Endodermal cell (in vitro differentiated cells): ENCODE measurements at places on chromosomes 3 and 15.

- peak; percentile 41 for DNase-seq
Observed at GRCh38 chr3:43025423-43025822, 46.3 kb downstream of the GASK1A start.

GRCh38 chr3:151391720-151392119 is 7.2 kb upstream of the P2RY12 start:
- DNase-seq, result no peak

DNA sequence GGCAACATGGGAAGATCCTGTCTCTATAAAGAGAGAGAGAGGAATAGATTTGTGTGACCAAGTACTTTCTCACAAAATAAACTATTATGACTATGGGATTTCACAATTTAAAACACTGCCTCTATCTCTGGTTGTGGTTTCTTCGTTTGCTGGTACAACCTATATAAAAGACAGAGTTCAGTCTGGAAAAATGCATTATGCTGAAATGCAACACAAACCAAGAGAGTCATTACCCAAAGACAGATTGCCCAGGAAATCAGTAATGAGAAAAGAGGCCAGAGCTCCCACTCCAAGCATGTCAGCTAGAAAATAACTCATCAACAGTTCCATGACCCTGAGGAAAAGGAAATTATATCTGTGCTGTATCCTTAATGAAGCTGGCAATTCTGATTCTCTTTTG is 23.2 kb downstream of the GPR176 start:
- DNase-seq, result no peak

GRCh38 chr15:85318732-85319076 is 61.7 kb upstream of the AKAP13 start:
- DNase-seq, result no peak

GRCh38 chr3:171890398-171890797 is 47.2 kb downstream of the TMEM212 start:
- no peak for DNase-seq

DNA sequence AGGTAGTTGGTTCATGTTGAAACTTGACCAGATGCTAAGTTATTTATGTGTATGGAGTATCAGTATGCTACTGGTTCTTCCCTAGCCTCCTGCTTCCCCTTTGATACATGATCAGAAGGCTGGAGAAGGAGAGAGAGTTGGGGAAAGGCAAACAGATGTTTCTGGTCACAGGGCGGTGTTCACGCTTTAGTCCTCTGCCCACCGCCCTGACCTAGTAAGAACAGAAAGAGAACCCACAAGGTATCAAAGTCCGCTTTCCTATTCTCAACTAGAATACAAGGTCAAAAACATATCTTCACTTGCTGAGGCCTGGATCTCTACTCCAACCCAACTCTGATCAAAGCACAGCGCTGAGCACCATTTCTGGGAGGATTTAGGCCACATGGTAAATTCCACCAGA is 55.5 kb downstream of the NCEH1 start:
- DNase-seq, result no peak

DNA sequence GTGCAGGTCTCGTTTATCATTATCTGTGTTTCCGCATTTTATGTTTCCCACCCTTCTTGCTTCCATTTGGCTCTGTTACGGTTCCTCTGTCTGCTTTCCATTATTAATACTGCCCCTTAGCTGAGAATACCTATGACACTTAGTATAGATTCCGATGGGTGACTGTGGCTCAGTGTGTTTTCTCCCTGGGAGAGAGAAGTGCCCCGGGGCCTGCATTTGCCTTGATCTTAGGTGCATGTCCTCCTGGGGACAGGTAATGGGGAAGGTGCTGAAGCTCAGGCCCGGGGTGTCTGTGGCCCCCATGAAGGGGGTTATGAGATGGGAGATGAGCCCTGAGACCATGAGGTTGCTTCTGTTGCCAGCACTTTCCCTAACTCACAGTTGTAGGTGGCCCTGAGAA is 43.4 kb upstream of the PCSK6 start:
- DNase-seq, result no peak

GRCh38 chr15:42590619-42591237 is 15.3 kb downstream of the STARD9 start:
- no peak for DNase-seq

- no peak for DNase-seq
Observed at GRCh38 chr15:52642386-52643361, 36.5 kb downstream of the ATOSA start.

DNA sequence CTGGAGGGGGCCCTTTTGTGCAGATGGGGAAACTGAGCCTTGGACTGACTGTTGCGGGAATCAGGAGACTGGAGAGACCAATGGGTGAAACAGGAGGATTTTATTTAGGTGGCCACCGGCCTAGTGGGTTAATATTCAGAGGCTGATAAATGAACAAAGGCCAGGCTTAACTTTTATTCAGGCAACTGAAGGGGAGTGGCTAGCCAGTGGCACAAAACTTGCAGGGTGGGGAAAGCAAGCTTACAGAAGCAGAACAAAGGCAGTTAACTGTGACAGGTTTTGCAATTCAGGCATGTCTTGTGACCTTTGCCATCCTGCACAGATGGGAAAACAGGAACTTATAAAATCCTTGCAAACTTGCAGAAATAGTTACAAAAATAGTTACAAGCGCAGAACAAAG is 24.9 kb upstream of the ACAD9 start:
- no peak for DNase-seq

DNA sequence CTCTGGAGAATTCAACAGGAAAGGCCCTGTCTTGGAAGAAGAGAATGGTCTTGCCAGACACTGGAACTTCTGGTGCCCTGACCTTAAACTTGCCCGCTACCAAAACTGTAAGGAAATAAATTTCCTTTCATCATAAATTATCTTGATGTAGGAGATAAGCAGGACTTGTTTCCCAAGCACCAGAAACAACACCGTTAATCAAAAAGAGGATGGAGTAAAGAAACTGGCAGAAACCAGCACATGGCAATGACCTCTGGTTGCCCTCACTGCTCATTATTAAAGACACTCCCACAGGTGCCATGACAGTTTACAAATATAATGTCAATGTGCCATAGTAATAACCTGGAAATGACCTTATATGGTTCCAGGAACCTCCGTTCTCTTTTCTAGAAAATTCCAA is 426.1 kb downstream of the EDEM1 start:
- DNase-seq, result no peak

GRCh38 chr3:135055449-135055848 is 260.4 kb downstream of the EPHB1 start:
- no peak for DNase-seq

DNA sequence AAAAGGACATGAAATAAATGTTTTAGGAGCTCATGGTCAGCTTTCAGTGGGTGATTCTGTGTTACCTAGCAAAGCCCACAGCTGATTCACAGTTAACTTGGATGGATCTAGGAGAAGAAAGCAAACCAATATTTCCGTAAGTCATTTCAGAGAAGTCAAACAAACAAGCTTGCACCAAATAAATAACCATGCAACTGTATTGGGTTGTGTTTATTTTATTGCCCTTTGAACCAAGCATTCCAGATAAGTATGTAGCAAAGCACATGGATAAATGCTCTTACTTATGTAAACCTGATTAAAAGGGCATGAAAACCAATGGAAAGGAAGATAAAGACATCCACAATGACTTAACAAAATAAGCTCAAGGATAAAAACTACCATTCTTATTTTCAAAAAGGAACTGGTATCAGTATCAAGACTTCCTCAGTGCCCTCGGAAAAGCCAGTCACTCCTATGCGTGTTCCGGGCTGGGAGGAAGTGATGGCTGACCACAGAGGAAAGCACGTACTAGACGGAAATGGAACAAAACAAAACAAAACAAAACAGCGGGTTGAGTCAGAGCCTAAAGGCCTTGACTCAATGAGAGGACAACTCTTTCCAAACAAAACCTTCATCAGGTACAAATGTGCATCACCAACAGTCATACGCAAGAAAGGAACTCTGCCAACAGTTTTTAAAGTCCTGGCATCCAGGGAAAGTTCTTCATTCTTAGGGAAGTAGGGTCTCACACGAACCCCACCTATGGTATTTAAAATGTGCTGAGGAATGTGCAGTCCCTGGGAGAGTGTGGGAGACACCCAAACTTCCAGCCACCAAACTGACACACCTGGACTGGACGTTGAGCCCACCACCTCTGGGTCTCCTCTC is 103.3 kb downstream of the SNRK start:
- no peak for DNase-seq

DNA sequence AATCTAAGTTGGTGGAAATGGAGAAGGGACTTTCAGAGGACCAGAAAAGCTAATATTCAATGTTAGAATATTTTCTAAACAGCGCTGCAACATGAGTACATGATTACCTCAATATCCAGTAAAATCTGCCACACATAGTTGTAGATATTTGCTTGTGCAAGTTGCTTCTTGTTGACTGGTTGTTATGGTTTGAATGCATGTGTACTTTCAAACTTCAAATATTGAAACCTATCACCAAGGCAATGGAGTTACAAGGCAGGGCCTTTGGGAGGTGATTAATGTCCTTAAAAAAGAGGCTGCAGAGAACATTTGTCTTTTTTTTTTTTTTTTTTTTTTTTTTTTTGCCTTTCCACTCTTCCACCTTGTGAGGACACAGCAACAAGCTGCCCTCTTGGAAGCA is 49.9 kb downstream of the TMCO5A start:
- DNase-seq, result no peak

DNA sequence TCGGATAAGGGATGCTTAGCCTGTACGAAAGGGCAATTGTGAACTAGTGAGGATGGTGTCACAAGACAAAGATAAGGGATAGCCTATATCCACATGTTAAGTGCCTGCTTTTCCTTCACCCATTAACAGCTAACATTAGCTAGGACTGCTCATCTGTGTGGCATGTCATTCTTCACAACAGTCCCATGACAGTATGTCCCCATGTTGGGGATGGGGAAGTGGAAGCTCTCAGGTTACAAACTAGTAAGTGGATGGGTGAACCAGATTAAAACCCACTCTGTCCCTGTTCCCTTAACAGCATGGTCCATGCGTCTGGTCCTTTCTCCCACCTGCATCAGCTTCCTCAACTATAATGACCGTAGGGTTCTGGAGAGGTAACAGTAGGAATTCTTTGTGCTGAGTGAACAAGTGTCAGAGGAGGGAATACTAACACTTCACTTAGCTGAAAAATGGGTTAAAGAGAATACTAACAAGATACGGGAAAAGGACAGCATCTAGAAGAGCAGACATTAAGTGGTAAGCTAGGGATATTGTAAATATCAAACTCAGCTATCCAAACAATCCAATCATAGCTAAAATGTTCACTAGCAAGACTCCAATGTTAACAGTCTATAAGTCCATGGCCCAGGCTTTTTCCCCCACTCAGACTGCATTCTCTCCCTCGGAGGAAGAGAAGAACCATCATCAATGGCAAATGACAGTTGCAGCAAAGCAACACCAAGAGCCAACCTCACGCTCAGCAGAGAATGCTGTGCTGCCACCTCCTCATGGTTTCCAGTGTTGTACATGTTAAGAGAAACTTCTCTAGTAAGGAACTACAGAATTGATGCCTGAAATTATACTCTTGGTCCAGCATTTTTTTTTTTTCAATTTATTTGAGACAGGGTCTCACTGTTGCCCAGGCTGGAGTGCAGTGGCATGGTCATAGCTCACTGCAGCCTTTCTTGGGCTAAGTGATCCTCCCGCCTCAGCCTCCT is 5.0 kb downstream of the RPLP1 start:
- peak; percentile 55 for DNase-seq

DNA sequence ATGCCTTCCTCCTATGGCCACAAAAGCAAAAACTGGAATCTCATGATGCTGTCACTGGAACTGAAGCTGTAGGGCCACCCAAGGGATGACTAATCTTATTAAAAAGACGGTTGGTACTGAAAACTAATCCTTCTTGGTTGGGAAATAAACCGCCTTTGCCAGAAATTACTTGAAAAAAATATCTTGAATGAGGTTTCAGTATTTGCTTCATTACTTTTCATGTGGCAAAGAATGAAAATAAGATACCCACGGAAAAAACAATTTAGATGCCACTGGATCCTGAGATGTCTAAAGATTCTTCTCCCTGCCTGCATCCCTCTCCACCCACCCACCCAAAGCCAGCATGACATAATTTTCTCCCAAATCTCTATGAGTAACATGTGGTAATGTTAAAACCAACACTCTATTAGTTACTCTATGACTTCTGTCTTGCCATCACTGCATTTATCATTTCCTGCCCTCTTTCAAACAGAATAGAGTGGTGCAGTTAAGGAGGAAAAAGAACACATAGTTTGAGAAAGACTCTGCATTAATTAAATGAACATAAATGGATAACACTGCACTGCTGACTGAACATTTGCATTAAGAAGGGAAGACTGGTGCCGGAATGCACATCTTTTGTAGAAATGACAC is 111.8 kb upstream of the DPH6 start:
- no peak for DNase-seq

- no peak for DNase-seq
Observed at GRCh38 chr15:65569728-65570127, 39.5 kb downstream of the HACD3 start.

DNA sequence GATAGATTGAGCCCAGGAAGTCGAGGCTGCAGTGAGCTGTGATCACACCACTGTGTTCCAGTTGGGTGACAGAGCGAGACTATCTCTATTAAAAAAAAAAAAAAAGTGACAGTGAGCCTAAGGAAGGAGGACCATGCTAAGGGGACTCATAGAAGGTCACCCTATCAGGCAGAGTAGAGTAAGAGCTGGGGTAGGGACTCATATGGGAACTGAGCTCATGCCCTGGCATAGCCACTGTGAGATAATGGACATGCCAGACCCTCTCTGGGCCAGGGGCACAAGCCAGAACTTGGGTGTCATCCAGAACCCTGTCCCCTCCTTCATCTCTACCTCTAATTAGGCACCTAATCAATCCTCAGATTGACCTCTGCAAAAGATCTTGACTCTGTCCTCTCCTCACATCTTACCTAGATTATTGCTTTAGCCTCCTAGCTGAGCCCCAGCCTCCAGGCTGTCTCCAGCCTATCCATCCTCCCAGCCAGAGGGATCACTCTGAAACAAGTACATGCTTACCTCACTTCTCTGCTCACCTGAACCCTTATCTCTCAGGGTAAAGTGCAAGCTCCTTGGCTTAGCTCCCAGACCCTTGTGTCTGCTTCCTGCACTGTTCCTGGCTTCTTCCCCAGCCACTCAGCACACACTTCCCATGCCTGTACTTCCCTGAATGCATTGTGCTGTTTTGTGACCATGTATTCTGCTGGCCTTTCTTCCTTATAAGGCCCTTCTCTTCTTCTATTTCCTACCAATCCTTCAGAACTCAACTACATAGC is 76.4 kb downstream of the DAPK2 start:
- DNase-seq, result peak; percentile 44

DNA sequence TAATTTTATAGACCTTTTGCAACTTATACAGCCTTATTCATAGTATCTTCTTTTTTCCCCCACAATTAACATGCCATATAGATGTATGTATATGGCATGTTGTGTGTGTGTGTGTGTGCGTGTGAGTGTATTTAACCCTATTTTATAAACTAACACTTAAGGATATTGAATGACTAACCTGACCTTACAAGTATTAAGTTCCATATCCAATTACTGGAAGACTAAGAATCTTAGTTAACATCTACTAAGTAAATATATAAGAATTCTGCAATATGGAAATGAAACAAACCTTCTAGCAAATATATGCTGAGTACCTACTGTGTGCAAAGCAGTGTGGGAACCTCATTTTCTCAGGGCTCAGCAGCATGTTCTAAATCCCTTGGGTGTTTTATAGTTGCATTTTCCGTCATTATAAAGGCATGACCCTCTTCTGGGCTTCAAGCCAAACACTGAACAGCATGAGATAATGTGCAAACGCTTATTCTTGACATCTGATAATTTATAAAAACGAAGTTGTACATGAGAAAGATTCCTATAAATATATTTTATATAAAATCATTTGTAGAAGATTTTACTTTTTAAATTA is 105.5 kb downstream of the NLGN1 start:
- DNase-seq, result no peak

GRCh38 chr3:146590521-146590920 is 14.6 kb downstream of the PLSCR5 start:
- DNase-seq, result no peak

- DNase-seq, result peak; percentile 82
Observed at GRCh38 chr15:80695099-80695910, at the start of gene ABHD17C. ABHD17C (plus strand) TSS chr15:80695310; CDS start chr15:80695430, 120 bp downstream.
